Eye (tissue), 1 donor: ENCODE measurements at places on chromosomes 4 and X.

DNA sequence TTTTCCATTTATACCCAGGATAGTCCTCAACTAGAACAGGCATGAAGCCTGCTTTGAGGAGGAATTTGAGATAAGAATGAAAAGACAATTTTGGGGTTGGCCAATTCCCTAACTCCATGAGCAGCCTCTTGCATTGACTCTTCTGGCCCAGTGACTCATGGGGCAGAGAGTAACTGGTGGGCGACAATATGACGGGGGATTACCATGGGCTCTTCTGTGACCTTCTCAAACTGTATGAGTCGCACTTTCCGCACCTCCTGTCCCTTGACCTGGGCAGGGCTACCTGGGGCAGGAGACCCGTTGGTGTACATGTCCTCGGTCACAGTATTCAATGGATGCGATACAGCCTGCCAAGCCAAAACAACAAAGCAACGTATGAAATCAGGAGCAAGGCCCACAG is 13.3 kb downstream of the MPP1 start:
- no peak for DNase-seq

DNA sequence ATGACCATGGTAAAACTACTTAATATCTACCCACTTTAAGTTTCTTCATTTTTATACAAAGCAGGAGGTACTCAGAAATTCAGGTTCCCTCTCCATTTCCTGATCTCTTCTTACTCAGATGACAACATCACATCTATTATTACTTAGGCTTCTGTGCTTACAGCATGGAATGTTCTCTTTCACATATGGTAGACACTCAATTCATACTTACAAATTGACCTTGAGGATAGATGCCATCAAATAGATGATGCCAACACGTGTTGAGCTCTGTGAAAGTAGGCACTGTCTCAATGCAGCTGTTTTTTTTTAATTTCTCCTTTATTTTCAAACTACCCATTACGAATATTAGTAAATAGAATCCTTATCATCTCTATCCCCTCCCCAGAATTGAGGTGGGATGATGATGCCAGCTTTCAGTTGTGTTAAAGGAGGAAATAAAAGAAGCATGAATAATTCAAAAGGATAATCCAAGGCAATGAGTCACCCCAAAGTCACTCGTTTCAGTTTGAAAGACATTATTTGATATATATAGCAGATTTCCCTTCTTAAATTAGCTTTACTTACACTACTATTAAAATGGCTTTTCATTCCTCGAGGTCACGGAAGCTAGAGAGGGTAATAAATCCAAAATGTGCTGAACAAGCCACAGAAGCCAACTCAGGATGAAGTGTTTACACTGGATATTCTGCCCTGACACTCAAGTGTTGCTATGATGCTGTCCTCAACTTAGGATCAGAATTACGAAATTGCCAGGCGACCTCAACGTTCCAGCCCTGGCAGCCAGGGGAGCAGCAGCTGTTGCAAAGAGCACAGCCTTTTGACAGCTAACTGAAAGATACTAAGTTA is 124.2 kb upstream of the EOLA2 start:
- peak; percentile 1 for DNase-seq

DNA sequence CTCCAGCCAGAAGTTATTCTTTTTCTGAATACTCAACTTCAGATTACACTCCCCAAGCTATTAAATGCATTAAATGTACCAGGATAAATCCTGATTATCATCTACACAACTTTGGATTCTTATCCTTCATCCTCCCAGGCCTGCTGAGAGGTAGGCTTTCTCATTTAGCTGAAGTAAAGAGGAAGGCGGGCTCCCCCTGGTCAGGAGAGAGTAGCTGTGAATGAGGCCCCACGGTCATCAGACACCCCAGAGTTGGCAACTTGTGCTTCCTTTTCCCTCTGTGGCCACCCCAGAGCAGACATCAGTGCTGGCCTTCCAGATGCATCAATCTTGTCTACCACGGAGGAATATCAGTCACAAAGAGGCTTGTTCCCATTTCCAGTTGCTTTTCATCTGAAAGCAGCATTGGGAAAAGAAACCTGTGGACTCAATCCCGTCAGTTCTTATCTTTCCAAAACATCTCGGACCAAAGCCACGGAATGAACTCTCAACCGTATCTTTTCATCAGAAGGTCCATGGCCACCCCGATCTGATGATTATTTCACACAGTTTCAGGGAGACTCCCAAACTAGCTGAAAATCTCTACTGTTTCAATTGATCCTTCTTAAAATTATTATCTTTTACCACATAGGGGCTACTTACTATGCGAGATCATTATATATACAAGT is 79.2 kb downstream of the FBXO8 start:
- DNase-seq, result no peak

- no peak for DNase-seq
These were observed 272.1 kb downstream of the RPA4 start for GRCh38 chrX:97155816-97156215.

- DNase-seq, result peak; percentile 15
These were observed 36.9 kb downstream of the SNCA start for GRCh38 chr4:89800012-89800516.

DNA sequence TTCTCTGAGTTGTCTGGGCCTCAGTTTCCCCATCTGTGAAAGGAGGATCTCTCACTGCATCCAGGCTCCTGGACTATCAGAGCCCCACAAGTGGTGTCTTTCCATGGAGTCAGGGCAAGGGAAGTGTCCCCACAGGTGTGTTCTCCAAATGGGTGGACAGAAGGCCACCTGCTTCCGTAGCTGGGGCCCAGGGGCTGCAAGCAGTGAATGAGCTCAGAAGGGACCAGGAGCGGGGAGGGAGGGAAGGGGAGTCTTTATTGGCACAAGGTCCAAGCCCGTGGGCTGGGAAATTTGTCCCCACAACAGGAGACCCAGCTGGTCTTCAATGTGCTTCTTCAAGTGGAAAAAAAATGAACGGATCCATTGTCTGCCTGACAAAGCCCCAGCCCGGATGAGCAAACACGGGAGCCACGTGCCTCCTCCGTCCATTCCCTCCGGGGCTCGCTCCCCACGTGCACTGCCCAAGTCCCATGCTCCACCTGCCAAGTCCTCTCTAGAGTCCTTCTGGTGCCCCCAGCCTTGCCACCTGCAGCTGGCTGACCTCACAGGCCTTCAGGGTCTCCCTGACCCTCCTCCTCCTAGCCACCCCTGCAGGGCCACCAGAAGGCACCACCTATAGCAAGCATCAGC is 72.0 kb downstream of the JAKMIP1 start:
- DNase-seq, result peak; percentile 95

DNA sequence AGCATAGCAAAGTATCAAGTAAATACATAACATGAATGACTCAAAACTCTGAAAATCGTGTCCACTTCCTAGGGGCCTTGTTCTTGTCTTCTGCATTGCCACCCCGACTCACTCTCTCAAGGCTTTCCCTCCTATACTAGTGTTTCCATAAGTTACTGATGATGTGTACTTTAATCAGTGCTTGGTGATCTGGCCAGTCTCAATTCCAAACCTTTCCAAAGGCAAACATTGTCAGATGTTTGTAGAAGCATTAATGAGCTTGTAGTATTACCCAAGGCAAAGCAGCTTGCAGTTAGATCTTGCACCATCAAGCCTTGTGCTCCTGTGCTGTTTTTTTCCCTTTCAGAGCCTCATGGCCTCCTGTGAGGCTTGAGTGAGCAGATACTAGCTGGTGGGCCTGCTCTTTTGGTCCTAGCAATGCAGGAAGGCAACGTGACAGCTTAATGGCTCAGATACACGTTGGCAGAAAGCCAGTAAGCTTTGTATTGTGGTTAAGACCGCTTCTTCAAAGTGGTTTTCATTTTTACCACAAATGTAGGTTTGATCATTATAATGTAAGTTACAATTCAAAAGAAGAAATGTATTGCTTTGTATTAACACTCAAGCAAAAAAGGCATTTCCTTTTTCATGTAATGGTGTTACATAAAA is 51.8 kb downstream of the RBPJ start:
- DNase-seq, result peak; percentile 72

GRCh38 chrX:12548341-12548740 is 242.9 kb upstream of the PRPS2 start:
- no peak for DNase-seq

- no peak for DNase-seq
These were observed 73.7 kb downstream of the GEMIN8 start for GRCh38 chrX:13955975-13956374.
